ENCODE measurements at places on chromosomes 2 and 18.

GRCh38 chr2:631741-632140 lies 45.5 kb downstream of the TMEM18 start:
- no peak for DNase-seq

- DNase-seq = no peak
Observed at GRCh38 chr2:152715854-152716428, 1.3 kb downstream of the PRPF40A start.

DNA sequence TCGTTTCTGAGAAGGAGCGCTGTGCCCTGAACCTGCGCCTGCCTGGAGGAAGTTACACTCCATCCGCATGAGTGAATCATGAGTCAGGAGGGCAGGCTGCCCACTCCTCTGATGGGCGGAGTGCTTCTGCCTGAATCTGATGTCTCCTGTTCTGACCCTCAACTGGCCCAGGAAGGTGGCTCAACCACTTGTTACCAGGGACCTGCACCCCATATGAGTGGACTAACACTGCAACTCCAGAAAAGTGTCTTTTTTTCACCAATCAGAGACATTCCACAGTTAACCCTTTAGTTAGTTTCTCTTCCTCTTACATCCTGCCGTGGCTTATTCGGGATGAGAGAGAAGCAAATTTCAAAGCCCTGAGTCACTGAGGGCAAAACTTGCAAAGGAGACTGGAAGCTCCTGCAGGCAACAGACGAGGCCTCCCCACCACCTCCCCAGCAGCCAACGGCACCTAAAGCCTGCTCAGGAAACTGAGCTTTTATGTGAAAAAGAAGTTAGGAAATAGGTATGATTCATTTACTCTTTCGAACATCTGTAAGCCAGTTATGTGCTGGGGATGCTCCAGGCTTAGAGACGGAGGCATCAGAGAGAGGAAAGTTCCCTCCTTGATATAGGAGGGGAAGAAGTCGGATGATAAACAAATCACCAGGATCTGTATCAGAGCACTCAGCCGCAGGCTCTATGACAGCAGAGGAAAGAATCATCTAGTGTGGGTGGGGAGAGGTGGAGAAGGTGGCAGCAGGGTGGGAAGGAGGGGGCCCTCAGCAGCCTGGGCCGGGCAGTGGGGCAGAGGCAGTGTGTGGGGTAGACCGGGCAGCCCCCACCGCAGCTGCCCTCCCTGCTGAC lies 30.9 kb downstream of the MBP start:
- peak; percentile 98 for DNase-seq

- no peak for DNase-seq
Observed at GRCh38 chr2:111162718-111163331, 42.1 kb downstream of the BCL2L11 start.

DNA sequence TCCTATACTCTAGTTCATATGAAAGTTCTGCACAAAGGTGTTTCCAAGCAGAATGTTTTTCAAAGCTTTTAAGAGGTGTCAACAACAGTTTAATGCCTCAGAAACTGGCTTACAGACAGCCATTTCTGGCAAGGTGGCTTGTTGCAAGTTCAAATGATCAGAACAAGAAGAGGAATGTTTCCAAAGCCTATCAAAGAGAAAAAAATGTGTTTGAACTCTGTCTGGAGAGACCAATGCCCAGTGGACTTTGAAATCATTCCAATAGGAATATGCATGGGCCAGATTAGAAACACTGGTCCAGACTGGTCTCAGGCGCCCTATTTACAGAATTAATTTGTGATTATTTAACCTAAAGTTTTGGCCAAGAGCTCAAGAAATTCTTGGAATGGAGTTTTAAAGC lies 106.2 kb downstream of the CPS1 start:
- DNase-seq = no peak

- no peak for DNase-seq
Observed at GRCh38 chr2:127525691-127526131, 578 bp downstream of the IWS1 start.

DNA sequence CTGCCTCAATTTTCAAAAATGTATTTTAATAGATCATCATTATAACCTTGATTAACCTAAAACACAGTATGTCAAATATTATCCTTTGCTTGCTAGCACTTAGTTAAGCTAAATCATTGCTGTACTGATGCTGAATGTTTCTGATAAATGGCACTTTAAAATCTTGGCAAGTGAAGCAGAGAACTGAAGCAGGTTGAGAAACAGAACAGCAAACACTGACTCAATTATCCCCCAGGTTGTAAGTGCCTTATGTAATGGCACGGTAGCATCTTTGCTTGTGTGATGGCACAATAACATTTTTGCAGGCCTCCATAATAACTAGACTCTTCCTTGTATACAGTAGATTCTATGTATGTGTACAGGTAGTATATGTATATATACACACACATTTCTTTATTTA lies 33.8 kb downstream of the ARHGAP15 start:
- DNase-seq = no peak

- DNase-seq = no peak
Observed at GRCh38 chr2:201949181-201949926, 84.3 kb upstream of the FZD7 start.

DNA sequence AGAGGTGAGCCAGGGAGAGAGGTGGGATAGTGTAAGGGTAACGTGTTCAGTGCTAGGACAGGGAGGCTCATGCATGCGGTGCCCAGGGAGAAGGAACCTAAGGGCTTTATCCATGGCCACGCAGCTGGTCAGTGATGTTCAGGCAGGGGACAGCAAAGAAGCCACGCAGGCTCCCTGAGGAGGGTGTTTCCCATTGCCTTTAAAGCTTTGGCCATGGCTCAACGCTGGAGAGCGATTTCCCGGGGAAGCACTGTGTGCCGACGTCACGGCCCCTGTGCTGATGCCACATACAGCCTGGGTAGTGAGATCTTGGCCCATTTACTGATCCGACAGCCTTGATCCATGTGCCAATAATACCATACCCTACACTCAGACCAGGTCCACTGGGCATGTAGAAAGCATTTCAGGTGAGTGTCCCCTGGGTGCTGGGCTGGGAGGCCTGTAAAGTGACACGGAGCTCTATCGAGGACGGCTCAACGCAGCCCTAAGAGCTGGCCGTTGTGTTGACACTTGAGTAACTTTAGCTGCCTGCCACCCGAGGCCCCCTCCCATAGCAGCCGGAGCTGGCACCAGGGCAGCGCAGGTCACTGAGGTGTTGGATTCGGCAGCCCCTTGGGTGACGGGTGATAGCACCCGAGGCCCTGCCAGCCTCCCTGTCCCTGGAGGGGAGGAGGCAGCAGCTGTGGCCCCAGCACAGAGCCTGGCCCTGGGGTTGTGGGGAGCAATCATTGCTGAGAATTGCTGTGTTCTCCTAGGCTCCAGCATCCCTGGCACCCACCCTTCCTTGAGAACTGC lies 41.4 kb downstream of the PDIA6 start:
- DNase-seq = no peak

DNA sequence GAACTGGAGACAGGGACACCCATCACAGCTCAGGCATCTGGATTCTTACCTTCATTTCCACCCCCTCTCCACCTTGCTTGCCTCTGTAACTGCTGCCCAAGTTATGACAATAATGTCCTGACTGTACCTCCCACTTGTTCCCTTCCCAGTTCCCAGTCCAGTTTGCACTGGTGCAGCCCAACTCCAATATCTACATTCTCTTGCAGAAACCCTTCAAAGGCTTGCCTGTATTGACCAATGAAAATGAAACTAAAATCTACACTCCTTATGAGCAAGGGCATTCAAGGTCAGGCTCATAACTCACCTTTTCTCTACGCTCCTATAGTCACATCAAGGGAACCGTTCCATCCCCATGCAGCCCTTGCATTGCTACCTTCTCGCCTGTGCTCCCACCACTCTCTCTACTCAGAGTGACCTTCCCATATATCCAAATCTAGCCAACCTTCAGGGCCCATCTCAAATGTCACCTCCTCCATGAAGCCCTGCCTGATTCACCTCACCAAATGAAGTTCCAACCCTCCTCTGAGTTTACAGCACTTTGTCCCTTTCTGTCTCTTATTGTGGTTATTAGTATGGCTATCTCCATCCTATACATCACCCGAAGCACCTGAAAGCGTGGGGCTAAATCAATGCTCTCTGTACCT lies 219.0 kb downstream of the ALPK2 start:
- no peak for DNase-seq

DNA sequence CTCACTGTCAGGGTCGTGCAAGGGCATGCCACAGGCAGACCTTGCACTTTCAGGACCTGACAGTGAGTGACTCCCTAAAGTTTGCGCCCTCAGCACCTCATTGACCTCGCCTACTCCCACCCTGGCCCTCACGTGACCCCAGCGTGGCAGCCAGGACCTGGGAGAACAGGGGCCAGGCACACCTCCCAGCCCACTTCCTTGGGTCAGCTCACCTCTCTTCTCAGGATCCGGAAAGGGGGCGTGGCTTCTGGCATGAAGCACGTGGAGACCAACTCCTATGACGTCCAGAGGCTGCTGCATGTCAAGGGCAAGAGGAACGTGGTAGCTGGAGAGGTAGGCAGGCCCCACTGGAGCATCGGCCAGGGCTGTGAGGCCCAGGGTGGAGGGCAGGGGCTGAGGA lies 8.8 kb downstream of the VIL1 start:
- DNase-seq = no peak

DNA sequence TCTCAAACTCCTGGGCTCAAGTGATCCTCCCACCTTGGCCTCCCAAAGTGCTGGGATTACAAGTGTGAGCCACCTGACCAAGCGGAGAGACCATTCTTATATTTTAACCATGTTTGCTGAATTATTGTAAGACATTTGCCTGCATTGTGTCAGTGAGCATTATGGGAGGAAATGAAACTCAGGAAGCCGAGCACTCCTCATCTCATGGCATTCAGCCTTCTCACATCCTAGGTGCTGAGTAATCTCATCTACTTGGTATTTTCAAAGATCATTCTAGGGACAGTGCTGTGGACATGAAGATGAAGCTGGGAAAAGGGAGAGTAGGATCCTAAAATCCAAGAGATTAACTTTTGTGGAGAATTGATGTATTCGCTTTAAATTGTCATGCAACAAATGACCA lies 66.1 kb downstream of the NAPG start:
- DNase-seq = peak; percentile 42

GRCh38 chr2:22942441-22942840 lies 442.5 kb upstream of the KLHL29 start:
- DNase-seq = no peak

DNA sequence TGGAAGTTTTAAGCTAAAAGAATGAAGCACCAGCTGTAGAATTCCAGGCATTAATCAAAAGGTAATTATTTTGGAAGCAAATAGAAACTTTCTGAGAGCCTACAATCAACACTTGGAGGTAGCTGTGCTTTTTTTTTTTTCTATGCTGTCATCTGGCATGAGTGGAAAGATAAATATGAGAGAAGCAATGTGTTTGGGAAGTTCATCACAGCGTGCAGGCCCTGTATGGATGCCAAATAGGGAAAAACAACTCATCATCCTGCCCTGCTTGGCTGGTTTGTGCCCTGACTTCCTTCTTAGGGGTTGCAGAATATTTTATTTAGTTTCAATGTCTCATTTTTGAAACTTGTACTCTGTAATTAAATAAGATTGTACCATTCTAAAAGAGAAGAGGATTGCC lies 437.4 kb downstream of the PIK3C3 start:
- no peak for DNase-seq

DNA sequence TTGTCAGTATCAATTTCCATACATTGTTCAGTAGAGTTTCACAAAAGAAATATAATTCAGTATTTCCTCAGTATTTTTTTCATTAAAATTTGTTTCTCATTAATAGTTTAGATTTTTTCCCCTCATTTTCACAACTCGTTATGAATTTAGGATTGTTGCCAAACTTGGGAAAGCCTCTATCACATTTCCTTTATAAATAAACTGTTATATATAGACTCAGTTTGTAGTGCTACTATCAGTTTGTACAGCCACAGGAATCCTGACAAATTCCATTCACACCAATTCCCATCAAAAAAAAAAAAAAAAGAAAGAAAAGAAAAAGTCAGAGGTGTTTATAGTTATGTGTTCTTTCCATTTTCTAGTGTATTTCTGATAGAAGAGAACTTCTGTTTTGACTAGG lies 123.3 kb upstream of the DCC start:
- DNase-seq = no peak

- DNase-seq = no peak
Observed at GRCh38 chr2:224134003-224134734, 95.1 kb upstream of the SERPINE2 start.

- no peak for DNase-seq
Observed at GRCh38 chr18:54742659-54743604, 85.3 kb upstream of the RAB27B start.

DNA sequence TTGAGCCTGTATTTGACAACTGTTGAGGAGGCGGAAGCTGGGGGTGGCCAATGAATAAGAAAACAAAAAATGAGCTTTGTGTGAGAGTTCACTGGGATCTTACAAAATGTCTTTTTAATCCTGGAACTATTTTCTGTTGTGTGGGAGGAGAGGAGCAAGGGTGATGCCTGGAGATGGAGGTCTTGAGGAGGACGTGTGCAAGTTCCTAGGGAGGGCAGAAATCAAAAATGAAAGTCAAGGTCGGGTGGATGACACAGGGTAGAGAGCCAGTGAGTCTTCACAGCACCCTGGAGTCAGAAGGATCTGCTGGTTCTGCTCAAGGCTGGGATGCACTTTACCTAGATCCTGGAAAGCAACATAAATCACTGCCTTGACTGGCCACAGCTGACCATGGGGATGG lies 180.3 kb upstream of the PKDCC start:
- DNase-seq = no peak

DNA sequence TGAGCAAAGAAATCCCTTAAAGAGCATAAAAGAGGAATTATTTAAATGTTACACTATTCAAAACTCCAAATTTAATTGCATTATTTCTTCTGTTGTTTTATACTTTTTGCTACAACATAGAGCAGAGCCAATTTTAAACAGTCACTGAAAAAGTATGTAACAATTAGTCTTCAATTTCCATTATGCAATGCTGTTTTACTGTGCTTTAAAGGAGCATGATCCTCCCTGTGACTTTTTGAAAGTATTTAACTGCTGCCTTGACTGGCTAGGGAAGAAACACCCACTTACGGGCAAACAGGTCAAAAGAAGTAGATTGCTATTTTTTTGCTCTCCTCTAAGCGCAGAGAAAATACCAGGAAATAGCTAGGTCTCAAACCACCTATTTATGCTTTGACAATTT lies 217.4 kb upstream of the GCFC2 start:
- no peak for DNase-seq

DNA sequence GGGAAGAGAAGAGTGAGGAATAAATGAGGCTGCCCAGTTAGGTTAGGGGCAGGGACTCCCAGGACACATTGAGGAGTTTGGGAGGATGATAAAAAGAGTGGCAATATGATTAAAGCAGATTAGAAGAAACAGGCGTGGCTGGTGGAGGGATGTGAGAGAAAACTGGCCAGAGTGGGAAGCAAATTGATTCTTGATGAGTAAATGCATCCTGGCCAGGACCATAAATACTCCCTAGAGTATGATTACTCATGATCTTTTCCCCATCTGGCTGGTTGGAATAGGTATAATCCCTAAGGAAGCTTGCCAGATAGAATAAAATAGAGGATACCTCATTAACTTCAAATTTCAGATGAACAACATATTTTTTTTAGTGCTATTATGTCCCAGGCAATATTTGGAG lies 21.5 kb upstream of the DAW1 start:
- DNase-seq = no peak

GRCh38 chr2:151799886-151800292 lies 28.3 kb downstream of the ARL5A start:
- no peak for DNase-seq

- no peak for DNase-seq
Observed at GRCh38 chr2:10523406-10524189, 75.5 kb upstream of the ODC1 start.

- no peak for DNase-seq
Observed at GRCh38 chr2:182655750-182656149, 60.3 kb upstream of the DNAJC10 start.

GRCh38 chr2:44572196-44572900 lies 210.6 kb downstream of the CAMKMT start:
- no peak for DNase-seq
